Mesothelial cell of epicardium (in vitro differentiated cells): ENCODE measurements at places on chromosomes 11 and 22.

DNA sequence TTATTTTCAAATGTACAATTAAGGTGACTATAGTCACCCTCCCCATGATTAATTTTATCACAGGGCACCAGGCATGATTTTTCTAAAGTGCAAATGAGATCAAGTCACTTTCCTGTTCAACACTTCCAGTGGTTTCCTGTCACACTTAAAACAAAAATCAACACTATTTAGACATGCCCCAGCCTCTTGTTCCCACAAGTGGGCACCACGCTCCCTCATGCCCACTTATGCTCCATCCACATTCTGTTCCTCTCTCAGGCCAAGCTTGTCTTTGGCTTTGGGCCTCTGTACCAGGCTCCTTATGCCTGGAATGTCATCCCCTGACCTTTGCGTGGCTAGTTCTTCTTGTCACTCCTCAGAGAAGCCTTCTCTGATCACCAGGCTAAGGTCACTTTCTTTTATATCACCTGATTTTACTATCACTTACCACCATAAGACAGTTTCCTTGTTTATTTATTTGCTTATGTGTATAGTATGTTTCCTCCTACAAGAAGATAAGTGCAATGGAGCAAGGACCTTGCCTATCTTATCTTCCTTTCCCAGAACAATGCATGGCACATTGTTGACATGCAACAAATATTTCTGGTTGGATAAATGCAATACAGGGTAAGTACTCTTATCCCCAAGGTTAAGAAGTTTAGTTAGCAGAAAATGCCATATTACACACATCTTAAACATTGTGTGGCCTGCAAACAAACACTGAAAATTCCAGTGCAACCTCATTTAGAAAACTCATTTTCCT lies 50.9 kb upstream of the PANX1 start:
- DNase-seq, result no peak

GRCh38 chr11:118276422-118276821 lies 12.3 kb upstream of the MPZL2 start:
- DNase-seq, result no peak

DNA sequence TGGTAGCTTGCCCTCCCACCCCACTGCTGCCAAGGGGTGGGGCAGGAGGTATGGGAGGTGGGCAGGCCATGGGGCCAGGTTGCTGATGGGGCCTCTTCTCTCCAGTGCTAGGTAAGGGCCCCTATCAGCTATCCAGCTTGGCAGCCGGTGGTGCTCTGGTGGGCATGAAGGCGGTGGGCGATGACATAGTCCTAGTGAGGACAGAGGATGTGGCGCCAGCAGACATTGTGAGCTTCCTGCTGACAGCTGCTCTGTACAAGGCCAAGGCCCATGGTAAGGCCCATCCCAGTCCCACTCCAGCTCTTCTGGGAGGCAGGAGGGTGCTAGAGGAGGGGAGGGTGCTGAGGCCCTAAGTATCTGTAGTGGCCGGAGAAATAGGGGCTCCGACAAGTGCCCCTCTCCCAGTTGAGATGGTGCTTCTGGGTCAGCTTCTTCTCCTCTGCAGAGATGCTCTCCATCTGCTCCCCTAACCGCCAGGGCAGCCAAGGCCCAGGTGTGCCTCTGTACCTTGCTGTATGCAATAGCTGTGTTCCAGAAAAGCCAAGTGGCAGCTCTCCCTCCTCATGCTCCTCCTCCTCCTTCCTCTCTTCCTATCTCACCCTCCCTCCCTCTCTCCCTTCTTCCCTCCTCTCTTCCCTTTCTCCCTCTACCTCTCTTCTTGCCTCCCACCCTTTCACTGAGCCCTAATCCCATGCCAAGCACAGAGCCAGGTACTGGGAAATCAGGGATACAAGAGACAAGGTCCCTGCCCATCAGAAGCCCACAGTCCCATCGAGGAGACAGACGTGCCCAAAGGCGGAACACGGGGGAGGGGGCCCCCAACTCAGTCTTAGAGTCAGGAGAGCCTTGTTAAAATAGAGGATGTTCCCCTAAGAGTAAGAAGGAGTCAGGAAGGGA lies 55.3 kb downstream of the OTOG start:
- DNase-seq, result no peak

DNA sequence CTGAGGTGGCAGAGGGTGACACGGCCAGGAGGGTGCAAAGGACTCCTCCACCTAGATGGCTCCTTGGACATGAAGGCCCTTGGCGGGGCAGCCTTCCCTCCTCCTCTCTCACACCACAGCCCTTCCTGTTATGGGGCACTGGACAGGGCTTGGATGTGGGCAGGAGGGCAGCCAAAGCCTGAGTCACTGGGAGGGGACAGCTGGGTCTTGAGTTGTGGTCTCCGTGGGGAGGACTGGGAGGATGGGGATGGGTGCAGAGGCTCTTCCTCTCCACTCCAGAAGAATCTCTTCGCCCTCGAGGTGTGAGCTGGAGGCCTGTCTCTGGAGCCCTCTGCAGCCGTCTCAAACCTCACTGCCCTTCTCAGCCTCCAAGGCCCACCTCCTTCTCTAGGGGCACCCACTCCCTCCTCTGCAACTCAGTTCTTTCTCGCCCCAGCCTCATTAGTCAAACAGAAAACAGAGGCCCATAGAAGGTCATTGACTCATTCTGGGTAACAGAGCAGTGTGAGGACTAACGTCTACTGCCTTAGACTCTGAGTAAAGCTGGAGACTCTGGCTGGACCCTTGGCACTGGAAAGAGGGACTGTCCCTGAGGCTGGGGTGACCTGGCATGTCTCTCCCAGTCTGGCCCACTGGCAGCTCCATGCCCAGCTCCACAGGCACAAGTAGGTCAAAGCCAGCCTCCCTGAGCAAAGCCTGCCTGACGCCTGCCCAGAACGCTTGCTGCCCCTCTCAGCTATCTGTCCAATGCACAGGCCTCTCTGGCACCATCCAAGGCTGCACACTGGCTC lies 47.5 kb upstream of the CDON start:
- DNase-seq, result no peak

DNA sequence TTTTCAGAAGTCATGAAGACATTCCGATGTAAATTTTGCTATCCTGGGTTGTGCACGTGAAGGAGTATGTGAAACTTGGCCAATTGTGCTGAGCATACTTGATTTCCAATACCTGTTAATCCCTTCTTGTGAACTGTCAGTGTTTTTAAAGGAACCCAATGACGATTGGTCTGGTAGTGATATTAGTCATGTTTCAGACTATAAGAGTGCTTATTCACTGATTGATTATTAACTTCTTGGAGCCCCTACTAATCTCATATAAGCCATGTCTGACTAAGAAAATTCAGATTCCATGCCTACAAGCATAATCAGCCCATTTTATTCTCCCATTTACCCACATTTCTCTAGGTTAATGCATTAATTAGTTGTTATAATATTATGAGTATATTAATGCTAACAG lies 330.8 kb upstream of the MTNR1B start:
- DNase-seq, result no peak

DNA sequence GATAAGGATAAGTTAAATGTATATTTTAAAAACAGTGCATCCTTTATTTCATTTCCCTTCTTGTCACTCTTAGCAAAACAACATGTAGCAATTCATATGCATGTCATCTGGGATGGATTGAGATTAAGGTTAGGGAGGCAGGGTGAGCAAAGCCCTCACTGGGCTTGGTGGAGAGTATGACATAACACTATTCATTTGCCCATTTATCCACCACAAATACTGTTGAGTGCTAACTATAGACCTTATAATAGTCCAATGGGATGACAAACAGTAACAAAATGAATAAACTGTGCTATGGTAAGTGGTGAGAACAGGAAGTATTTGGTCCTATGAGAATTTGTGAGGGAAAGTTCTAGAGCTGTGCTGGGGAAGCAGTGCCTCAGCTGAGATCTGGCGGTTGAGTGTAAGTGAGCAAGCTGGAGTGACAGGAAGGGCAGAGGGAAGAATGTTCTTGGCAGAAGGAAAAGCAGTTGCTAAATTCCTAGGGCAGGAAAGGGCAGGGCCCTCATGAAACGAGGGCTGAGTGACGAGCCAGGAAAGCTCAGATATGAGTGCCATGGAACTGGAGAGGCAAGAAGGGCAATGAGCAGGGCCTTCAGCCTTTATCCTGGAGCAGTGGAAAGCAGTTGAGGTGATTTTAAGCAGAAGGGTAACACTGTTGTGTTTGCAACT lies 6.7 kb downstream of the HSD17B12 start:
- DNase-seq, result no peak

DNA sequence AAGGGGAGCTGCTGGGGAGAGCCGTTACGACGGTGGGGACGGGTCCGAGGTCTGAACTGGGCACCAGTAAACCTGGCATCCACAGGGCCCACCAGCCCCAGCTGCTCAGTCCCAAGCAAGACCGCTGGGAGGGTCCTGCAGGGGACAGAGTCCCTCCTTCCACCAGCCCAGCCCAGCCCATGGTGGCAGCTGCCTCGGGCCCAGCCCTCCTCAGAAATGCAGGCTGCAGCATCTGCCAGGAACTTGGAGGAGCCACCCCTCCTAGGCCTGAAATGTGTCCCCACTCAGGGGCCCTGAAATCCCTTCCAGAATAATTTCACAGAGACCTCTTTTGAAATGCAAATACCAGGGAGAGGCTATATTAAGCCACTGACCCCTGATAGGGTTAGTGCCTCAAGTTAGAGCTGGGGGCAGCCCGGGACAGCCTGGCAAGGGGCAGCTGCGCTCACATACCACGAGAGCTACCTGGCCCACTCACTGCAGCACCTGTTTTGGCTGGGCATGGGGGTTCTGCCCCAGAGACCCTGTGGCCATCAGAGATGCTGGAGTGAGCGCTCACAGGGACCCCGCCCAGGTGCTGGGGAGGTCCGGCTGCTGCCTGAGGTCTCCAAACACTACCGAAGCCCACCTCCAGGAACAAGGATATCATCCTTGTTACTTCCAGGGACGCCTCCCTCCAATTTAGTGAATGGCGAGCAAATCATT lies 53.1 kb downstream of the CELSR1 start:
- DNase-seq, result no peak

DNA sequence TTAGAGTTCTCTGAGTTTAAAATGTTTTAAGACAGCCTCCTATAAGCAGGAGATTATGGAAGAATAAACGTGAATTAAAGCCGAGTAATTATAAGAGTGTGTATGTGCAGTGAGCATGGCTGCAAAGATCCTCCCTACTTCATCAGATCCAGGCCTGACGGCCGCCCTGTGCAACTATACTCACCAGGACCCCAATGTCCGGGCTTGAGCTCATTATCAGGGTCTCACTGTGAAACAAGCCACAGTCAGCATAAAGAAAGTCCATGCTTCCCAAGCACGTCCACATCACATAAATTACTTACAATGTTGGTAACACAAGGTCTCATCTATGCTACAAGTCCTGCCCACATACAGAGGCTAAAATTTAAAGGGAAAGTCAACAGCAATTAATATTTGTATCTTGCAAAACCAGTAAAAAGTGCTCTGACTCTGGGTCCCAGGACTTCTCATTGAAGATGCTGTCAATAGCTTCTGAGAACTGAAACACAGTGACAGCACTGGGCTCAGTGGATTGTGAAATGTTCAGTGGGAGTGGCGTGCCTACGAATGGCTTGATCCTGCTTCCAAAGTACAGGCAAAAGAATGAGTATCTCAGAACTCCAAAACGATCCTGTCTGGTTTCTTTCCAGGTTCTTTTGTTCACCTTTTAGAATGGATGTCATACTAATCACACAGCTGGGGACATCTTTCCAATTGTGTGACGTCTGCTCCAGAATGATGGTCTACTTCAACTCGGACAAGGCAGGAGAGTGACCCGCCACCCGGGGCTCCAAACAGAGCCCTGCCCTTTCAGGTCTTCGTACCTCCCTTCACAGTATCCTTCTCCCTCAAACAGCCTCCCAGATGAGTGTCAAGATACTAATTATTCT lies 72.1 kb upstream of the ARFGAP3 start:
- DNase-seq, result no peak

DNA sequence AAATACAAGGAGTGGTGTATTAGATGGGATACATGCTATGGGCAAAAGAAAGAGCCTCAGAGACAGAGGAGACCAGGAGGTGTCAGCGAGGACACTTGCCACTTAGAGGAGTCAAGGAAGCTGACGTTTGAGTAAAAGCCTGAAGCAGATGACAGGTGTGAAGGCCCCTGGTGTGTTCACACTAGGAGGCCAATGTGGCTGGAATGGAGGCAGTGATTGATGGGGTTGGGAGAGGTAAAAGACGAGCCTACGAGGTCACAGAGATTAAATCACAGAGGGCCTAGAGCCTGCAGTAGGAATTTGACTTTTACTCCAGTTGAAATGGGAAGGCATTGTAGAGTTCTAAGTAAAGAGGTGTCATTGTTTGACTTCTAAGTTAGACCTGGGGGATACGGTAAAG lies 12.0 kb upstream of the GDPD5 start:
- DNase-seq, result no peak

DNA sequence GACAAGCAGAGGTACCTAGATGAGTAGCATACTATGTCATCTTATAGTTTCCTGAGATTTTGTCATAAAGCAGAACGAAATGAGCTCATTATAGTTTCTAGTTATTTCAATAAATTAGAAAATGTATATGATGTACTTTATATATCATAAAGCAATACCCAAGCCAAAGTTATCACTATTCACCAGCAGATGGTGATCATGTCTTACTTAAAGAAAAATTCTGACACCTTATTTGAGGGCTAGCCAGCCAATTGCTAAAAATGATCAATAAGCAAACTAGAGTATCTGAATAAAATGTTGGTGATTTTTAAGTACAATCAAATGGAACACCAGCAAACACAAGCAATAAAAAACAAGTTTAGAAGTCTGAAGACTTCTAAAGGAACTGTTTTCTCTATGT lies 44.1 kb downstream of the RSF1 start:
- DNase-seq, result no peak

DNA sequence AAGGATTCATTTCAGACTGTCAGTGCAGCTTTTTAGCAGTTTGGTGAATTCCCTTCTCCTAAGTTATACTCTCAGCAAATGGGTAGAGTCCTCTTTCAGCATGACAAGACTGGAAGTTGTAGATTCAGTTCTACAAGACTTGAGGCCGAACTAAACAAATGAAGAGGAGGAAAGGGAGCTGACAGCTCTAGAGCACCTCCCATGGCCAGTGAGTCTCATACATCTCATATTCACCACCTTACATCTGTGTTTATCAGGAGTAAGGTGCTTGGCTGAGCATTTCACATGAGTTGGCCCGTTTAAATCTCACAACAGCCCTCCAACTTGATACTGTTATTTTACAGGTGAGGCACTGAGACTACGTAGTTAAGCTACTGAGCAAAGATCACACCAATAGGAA lies 30.4 kb downstream of the SEZ6L start:
- no peak for DNase-seq

DNA sequence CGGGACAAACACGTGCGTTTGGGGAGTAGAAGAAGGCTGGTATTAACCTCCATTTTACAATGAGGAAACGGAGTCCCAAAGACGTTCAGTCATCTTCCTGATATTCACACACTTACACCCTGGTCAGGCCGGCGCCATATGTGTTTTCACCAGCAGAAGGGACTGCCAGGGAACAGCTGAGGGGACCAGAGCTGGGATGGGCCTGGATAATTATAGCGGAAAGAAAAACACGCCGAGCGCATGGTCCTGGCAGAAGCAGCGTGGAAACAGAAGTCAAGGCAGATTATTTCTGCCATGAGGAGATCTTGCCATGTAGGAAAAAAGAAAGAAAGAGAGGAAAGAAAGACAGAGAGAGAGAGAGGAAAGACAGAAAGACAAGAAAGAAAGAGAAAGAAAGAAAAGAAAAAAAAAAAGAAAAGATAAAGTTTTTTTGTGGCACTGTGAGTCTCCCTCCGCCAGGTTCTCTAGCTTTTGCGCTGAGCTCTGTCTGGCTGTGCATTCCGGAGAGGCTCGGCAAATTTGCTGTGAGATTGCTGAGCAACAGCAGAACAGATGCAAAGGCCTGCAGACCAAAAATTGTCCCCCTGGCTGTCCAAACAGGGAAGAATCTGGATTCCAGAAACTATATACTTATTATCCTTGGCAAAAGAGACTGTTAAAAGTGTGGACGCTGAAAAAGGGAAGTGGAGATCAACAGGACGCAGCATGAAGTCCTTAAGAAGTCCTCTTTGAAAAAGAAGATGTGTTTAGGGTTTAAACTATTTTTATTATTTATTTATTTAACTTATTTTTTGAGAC lies 1.3 kb upstream of the UCP2 start:
- no peak for DNase-seq
